Activated CD4-positive, alpha-beta T cell treated with anti-CD3 and anti-CD28 coated beads, Interleukin-2, amount 10 ng/mL, durations not matched to agents 7 days and 5 days (primary cell): ENCODE measurements at places on chromosomes 3 and 15.

DNA sequence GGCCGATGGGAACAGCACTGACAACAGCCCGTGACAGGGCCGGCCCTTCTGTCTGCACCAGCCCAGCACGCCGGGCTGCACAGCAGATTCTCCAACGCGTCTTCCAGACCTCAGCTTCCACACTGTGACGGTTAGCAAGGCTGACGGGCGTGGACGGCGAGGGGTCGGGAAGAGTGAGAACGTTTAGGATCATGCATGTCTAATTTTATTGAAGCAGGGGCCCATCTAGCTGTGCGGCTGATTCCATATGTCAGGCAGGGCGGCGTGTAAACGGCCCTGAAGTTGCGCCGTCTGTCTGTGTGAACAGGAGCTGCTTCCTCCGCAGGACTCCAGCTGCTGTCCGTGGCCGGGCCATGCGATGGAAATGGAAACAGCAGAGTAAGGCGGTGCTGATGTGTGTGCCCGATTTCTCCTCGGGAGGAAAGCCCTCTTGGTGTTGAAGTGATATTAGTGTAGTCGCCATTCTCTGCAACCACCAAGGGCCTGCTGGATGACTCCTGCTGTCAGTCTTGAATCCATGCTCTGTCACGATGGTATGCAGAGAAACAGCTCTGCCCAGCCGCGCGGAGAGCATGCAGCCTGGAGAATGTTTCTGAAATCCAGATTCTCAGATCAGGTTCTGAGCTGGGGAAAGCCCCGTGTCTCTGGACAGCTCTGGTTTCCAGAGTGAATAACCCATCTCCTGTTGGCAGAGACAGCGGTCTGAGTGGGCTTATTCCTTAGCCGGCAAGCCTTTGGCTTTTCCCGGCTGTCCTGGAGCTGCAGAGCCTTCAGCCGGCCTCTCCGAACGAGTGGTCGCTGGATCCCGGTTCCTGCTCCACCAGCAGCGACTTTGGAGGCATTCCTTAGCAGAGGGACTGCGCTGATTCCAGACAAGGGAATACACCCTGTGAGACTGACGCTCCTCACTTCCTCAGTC, 158.1 kb upstream of the UBE3A start:
- DNase-seq: no peak

GRCh38 chr3:108806316-108806715, 16.3 kb upstream of the TRAT1 start:
- DNase-seq: peak; percentile 74

- no peak for DNase-seq
These were observed 65.3 kb downstream of the ADAMTS17 start for GRCh38 chr15:100276506-100276905.

DNA sequence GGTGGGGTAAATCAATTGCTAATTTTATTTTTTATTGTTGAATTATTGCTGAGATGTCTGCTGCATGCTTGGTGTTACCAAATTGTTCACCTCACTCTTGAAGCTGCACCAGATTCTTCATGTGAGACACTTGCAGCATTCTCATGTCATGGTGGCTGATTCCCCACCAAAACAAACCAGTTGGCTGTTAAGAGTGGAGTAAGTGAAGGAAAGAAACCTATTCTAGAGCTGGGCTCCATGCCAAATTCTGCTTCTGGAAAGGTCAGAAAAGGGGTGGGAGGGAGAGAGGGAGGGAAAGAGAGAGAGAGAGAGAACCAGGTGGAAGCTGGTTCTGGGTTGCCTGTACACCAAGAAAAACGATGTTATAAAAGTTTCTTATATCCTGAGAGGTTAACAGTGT, 317.5 kb upstream of the THRB start:
- DNase-seq: no peak

DNA sequence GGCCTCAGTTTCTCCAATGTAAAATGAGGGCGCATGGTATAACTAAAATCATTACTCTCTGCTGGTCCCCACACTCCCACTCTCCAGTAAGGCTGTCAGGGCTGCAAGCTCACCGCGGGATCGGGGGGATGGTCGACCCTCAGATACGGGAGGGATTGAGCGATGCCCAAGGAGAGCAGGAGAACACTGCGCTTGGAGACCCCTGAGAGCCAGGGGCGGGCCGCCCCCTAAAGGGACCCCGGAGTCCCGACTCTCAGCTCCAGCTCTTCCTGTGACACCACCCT, 713 bp upstream of the PLEKHO2 start:
- no peak for DNase-seq

DNA sequence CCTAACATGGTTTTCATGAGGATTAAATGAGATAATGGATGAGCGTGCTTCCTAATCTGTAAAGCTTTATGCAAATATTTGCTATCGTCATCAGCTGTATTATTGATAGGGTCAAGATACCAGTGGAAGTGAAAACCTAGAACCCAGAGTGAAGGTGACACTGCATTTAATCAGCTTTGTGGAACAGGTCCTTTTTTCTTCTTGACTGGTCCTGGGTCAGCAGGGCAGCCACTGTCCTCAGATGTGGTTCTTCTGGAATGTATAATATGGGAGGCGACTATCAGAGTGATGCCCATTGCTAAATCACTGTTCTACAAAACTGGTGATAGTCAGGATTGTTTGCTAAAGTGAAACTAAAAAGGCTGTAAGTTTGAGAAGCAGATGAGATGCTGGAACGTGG, 41.4 kb downstream of the SORD start:
- no peak for DNase-seq

GRCh38 chr15:40328751-40329150, 5.3 kb downstream of the INAFM2 start:
- no peak for DNase-seq

DNA sequence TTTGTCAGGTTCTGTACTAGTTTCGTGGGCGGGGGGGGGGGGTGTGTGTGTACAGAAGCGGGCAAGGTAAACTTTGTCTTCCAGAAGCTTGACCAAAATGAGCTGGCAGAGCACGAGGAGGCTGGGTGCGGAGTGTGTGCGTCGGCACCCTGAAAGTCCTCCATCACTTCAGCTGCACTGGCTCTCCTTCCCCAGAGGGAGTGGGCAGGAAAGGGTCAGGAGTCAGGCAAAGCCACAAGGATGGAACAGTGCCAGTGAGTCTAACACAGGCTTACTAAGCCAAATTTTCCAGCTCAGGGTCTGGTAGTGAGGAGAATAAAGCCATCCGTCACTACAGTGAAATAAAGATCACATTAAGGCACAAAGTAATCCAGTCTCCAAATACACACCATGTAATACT, 11.9 kb upstream of the SH3GL3 start:
- DNase-seq: no peak

DNA sequence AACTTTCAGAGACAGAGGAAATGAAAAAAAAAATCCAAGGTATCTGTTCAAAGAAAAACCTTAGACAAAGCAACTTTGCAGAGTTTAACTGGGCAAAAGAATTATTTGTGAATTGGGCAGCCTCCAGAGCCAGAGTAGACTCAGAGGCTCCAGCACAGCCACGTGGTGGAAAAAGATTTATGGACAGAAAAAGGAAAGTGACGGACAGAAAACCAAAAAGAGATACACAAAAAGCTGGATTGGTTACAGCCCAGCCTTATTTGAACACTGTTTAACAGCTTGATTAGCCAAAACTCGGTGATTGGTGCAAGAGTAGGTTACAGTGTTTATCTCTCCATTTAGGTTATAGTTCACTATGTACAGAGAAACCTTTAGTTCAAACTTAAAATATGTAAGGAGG, 23.7 kb upstream of the GPD1L start:
- no peak for DNase-seq

- DNase-seq: no peak
These were observed 10.6 kb downstream of the THUMPD3 start for GRCh38 chr3:9373465-9373864.

- DNase-seq: no peak
These were observed 46.6 kb upstream of the ARPP21 start for GRCh38 chr3:35592589-35593295.
